Caki2 (cell line): ENCODE measurements at places on chromosomes 6 and 20. TPM values are rescaled to one million over a fixed set of nuclear protein-coding genes. Genes with fewer than 3 reads are reported as not detected.

CEP43 gene
- 9.9 and 19.3 TPM in 2 replicates for total RNA-seq

DNA sequence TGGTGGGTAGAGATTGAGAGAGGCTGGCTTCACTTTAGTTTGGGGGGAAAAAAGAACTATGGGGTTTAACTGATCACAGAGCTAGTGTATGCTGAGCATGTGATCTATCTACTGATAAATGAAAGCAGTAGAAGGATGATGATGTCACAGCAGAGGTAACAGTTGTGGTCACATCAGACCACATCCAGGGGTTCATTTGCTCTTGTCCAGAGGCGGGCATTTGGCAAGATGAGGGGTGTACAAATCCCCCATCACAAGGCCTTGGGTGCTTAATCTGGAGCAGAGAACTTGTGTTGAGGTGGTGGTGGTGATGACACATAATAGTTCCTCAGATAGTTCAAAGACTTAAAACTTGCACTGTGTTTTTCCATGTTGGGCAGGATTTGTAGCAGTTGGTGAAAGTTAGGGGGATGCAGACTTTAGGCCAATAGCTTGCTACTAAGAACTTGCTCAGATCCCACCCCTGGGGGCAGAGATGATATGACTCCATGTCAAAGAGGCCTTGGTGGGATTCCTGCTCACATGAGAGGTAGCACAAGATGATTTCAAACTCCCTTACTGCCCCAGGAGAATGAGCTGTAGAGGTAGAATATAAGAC is 63.4 kb downstream of the PRDM1 start:
- DNase-seq: no peak

FGD2 gene
- not detected in 2 replicates for total RNA-seq

CBLN4 gene
- not detected in 2 replicates for total RNA-seq

GRCh38 chr20:25254571-25254970 is 6.7 kb downstream of the PYGB start:
- peak; percentile 32 for DNase-seq

- DNase-seq: no peak
Measured at GRCh38 chr6:88443554-88443953, 277.4 kb upstream of the CNR1 start.

- no peak for DNase-seq
Measured at GRCh38 chr6:40417031-40417430, 170.1 kb downstream of the LRFN2 start.

GRCh38 chr20:49831022-49831769 is 18.6 kb downstream of the SLC9A8 start:
- no peak for DNase-seq

DNA sequence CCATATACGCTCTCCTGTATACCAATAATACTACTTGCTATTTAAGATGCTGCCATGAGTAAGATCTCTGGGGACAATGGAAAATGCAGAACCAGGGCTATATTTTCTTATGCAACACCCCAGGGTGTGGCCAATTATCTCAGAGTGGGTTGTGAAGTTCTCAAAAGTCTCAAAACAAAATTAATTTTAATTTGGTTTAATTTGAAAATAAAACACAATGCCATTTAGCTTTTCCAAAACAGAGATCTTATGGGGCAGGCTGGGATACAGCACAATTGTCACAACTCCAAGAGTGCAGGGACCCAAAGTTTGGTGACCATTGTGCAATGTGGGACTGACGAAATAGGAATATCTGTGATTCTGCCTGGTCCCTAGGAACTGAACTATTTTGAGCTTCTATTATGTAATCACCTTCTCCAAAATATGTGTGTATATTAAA is 43.1 kb downstream of the MBOAT1 start:
- no peak for DNase-seq

GRCh38 chr20:37556538-37556937 is 28.9 kb upstream of the BLCAP start:
- no peak for DNase-seq
